ENCODE measurements at places on chromosomes 5 and 9.

- peak; percentile 25 for DNase-seq
These were observed 43.7 kb downstream of the STK10 start for GRCh38 chr5:172144291-172144815.

DNA sequence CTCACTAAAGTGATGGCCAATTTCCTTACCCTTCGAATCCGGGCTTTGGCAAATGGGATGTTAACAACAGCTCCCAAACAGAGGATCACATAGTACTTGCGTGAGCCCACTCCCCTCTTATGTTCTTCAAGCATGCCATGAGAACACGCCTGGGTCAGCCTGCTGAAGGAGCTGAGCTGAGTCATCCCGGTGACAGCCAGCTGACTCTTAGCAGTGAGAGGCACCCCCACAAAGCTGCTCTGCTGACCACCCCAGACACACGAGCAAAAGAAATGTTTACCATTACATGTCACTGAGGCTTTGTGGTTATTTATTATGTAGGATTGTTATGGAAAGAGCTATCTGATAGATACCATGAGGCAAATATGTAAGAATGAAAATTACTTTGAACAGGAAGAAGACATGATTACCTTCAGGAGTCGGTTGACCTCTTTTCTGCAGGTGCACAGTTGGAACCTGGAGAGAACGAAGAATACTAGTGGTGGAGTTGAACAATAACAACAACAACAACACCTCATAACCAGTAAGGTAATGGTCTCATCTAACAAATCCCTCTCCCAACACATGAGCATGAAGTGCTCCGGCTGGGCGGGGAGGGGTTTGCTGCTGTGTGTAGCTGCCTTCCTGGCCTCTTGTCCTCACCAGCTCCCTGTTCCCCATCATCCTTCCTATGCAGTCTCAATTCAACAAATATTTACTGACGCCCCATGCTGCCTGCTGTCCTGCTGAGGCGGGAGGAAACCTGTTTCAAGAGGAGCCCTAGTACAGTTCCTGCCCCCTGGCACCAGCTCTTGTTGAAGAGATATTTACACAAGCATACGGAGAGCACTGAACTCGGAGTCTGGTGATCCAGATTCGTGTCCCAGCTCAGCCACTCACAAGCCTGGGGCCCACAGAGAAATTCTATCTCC is 69.4 kb upstream of the LHFPL2 start:
- DNase-seq = peak; percentile 26

DNA sequence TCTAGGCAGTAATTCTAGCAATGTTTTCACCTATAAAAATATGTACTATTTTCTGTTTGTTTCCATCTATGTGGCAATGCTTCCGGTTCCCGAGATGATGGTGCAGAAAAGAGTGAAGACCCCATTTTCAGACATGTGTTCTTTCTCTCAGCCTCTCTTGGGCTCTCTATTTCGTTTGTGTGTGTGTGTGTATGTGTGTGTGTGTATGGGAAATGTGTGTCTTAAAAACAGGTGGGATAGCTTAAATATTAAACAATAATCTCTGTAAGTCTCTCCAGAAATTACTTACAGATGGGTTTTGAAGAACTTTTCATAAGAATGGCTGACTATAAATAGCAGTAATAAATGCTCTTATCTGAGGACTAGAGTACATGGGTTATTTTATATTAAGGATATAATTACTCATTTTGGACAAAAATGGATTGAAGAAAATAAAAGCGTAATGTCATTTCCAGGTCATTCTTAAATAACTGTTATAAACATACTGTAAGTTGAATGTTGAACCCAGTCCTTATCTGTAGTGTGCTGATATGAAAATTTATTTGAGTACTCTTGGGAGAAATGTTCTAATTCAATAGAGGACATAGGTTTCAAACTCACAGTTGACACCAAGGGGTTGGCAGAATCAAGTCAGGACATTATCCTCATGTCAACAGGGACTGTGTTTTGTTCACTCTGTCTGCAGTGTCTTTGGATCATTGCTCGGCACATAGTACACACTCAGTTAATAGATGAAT is 31.1 kb downstream of the PCSK5 start:
- no peak for DNase-seq

- DNase-seq = no peak
These were observed 21.2 kb upstream of the SARDH start for GRCh38 chr9:133759146-133759900.

GRCh38 chr5:160357861-160358411 is 12.5 kb downstream of the C1QTNF2 start:
- no peak for DNase-seq

Data from choroid plexus epithelial cell (primary cell).